ENCODE measurements at places on chromosomes 5 and 9.

GRCh38 chr9:110900917-110901316, 137.4 kb downstream of the LPAR1 start:
- DNase-seq: no peak

DNA sequence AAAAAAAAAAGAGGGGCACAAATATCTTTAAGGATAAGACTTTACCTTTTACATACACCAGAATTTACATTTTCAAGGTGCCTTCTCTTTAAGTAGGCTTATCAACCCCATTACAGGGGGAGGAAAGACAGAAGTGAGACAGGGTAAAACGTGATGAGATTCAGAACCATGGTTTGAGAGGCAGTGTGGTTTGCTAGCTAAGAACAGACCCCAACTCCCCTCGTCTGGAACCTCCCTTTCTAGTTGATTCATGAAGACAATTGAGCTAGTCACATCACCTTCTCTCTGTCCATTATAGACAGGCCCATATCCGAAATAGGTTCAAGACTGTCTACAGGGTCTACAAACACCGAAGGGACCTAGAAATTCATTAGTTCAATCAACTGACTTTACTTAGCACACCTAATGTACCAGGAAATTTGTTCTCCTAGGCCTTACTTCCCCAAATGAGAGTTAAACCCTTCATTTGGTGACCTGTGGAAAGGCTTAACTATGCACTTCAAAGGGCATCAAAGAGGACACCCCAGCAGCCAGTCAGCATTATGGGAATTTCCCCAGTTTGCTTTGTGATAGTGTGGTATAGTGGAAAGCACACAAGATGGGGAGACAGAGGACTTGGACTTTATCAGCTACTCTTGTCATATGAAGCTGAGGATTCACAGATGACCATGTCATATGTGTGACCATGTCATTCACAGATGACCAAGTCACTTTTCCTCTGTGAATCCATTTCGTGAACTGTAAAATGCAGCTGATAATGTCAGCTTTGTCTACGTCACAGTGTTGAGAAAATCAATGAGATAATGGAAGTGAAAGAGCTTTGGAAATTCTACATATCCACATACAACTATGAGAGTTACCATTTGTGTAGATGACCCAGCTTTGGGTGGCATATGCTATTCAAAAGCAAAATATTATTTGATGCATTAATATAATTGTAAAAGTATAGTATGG, 40.2 kb upstream of the CYFIP2 start:
- no peak for DNase-seq

DNA sequence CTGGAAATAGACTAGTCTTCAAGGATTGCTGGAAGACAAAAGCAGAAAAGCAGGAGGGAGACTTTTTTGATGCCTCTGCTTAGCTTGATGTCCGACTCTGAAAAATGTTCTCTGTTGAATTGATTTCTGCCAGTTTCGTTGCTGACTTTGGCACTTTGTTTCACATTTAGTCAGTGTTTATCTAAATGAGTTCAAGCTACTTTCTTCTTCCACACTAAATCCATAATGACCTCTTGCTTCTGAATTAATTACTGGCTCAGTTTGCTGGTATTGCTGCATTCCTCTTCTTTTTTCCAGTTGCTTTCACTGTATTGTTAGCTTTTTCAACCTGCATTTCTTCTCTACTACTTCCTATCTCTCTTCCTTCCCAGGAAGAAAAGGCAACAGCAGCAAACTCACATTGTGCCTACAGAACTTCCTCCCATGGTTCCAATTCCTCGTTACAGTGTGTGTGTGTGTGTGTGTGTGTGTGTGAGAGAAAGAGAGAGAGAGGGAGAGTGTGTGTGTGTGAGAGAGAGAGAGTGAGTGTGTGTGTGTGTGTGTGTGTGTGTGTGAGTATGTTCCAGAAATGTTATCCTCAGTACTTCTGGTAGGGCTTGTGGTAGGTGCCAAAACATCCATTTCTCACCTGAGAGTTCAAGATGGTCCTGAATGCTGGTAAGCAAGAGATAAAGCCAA, 234.8 kb downstream of the CSNK1G3 start:
- DNase-seq: no peak

DNA sequence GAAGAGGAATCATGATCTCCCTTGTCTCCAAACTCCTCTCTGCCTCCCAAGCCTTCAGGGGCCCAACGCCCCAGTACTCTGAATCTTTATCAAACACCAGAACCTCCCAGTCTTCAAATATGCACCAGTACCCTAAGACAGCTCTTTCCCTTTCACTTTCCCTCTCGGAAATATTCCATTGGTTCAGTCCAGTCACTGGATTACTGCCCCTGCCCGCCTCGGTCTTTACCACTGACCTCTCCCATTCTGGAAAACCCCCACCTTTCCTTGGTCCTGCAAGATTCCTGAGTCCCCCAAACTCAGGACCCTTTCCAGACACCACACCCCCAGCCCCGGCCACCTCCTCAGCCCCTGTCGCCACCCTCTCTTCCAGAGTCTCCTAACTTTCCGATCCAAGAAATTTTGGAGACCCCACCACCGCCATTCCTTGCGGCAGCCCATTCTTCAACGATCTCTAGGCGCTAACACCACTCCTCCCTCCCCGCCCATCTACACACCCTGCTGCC, 674 bp downstream of the C5orf15 start:
- no peak for DNase-seq

DNA sequence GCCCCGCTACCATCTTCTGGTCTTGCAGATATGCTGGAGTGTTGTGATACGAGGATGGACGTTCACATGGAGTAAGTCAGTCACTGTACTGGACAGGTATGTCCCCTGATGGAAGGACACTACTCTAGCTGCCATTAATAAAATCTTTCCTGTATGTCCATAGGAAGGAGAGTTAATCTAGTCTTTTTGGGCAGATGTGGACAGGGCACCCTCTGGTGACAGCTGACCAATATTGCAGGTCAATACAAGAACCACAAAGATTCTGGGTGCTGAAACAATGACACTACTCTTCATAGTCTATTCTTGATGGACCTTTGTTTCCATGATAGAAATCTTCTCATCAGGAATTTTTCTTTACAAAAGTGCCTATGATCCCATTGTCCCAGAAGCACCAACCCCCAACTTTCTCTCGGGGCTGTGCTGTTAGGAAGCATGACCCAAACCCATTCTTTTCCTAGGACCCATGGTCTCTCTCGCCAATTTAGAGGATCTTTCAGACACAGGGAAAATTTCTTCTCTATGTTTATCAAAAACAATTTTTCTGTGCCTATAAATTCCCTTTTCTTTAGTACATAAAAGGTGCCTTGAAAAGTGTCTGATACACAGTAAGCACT, 376.9 kb downstream of the DTWD2 start:
- no peak for DNase-seq

DNA sequence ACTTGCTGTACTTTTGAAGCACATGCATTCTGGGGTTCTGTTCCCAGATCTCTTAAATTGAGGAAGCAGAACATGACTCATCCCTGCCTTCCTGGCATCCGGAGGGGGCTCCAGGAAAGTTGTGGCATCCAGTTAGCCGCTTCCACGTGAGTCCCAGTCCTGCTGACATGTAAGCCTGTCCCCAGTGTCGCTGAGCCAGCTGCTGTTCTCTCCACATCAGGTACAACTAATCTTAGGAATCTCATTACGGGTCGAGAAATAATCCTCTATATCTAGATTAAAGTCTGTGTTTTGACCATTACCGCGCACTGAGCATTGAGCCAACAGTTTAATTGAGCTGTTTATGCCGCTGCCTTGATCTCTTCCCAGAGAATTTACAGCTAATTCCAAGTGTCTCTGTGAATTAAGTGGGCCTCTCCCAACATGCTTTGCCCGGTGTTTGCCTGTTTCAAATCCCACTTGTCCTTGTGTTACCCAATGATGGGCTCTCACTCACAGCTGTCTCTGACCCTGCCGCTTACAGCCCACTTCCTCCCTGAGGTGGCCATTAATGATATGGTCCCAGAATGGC, 10.5 kb upstream of the SHB start:
- DNase-seq: no peak

GRCh38 chr5:180611140-180611850, 20.0 kb upstream of the SCGB3A1 start:
- no peak for DNase-seq

GRCh38 chr9:110623462-110624025, 44.0 kb upstream of the SVEP1 start:
- no peak for DNase-seq

DNA sequence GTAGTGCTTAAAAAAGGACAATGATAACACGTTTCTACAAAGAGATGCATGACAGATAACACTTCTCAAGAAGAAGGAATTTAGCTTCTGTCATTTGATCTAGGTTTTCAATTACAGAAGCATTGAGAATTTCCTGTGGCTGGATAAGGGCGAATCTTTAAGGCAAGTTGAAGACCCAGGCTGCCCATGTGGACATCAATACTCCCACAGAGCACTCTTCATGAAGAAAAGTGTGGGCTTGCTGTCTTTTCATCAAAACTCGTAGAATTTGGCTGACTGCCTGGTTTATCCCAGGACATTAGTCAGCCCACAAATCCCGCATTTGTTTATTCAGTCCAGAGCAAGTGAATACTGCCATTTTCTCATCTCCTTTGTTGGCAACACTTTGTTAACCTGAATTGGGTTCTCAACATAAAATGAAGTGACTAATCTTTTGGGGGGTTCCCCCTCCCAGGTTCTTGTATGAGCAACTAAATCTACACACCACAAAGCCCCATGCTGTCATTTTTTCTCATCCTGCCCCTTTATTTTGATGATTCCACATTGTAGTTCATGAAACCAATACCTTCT, 43.4 kb upstream of the CDKN2B start:
- peak; percentile 71 for DNase-seq

DNA sequence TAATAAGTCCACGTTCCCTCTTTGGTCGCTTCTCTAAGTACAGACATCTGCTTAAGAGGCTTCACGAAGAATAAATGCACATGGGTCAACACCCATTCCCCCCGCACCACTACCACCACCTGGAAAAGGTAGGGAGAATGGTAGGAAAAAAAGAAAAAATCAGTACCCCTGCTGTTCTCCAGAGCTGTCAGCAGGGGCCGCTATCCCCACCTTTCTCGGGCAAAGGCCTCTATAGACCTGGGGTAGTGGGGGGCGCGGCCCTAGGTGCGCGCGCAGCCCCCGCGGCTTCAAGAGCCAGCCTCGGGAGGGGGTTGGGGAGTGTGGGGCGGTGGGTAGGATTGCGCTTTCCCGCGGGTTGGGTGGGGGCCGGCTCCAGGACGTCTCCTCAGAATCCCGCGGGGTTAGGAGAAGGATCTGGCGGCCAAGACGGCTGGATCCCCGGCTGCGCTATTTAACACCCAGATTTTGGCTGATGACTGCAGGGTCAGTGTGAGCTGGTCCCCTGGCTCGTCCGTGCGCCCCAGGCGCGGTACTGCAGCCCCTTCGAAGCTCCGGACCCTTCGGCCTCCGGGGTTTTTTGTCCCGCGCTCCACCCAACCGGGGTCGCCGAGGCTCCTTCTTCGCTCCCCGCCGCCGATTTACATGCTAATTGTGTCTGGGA, 1.6 kb upstream of the SEMA6A start:
- no peak for DNase-seq

- no peak for DNase-seq
Observed at GRCh38 chr9:134589748-134590147, 51.9 kb upstream of the COL5A1 start.

DNA sequence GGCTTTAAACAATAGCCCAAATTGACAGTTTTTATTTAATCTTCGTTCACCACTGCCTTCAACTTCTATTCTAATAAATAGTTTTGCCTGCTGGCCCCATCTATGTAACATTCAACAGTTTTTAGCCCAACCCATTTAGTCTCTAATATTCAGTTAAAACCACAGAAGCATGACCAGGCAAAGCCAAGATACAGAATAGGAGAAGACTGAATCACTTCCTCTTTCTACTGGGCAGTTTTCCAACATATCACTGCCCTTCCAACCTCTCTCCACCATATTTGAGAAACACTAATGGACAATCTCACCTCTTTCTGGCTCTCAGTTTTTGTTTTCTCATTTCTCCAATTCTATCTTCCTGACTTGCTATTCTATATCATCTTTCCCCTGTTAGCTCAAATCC, 352.9 kb downstream of the DNAH5 start:
- DNase-seq: peak; percentile 71

GRCh38 chr5:42547141-42547540, 123.9 kb downstream of the GHR start:
- no peak for DNase-seq

GRCh38 chr5:122471031-122471751, 159.2 kb downstream of the SNCAIP start:
- DNase-seq: no peak

- no peak for DNase-seq
Observed at GRCh38 chr5:154899151-154899816, 38.7 kb downstream of the GEMIN5 start.

DNA sequence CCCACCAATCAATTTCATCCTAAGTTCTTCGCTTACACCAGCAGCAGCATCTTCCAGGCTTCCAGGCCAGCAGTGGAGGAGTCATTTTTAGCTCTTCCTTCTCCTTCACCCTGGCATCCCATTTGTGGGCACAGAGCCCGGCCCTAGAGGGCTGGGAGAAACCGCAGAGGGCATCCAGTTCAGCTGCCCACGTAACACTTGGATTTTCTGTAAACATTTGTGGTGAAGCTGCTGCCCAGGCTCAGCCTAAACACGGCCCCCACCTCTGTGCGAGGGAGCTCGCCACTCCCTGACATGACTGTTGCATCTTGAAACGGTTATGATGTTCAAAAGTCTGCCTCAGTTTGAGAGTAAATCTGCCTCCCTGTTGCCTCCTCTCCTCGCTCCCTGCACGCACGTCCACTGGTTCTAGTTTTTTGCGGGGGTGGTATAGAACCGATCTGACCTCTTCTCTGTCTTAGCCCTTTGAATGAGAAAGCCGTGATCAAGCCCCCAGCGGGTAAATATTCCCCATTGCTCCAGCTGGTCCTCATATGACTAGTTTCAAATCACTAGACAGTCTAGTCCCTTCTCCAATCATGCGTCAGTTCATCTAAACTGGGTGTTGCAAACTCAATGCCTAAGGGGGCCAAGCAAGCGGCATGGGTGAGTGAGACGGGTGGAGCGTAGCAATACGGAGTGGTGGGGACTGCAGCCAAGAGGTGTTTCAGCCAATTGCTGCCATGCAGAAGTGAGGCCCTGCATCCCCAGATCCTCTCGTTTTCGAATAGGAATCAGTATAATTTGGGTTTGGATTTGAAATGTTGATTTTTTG, 34.9 kb upstream of the N4BP3 start:
- peak; percentile 77 for DNase-seq

GRCh38 chr9:123368536-123369153, 12.6 kb downstream of the CRB2 start:
- no peak for DNase-seq

DNA sequence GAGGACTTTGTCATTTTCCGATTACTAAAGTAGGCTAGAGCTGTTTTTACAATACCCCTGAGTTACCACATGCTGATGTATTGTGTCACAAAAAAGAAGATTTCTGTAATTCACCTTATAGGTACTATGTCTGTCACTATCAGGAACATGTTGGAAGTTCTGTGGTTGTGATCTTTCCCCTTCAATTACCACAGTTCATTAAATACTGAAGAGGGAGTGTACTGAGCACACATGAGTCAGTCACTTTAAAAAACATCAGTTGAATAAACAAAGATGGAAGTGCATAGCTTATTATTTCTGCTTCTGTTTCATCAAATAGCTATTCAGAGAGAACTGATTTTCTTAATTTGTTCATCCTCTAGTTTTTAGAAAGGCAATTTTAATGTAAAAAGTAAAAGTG, 31.7 kb downstream of the AP3S1 start:
- no peak for DNase-seq

GRCh38 chr9:38285236-38285635, 107.3 kb upstream of the ALDH1B1 start:
- no peak for DNase-seq

GRCh38 chr5:105767267-105767666, 1903.5 kb downstream of the EFNA5 start:
- DNase-seq: no peak

Data from GM04503 (cell line).